Hematopoietic multipotent progenitor cell treated with erythropoietin and hydrocortisone succinate and interleukin-3 and kit ligand, for 15 days (in vitro differentiated cells): ENCODE measurements at places on chromosomes 2 and 18.

GRCh38 chr18:14086458-14087231 is 45.6 kb downstream of the ZNF519 start:
- peak; percentile 33 for DNase-seq

DNA sequence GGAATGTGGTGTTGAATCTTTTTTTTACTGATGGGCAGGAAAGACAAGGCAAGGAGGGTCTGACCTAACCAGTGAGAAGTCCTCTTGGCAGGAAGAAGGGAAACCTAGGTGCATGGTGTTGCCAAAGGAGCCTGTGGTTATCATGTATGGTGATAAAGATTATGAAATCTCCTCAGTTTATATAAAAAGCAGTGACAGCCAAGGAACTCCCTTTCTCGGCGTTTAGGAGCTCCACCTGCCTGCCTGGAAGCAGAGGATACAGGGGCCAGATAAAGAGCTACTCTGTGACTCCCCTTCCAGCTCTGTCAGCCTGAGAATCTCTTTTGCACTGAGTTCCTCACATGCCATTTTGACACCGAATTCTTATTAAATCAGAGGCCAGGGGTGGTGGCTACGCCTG is 26.1 kb downstream of the COLEC12 start:
- no peak for DNase-seq

- no peak for DNase-seq
These were observed 587.9 kb downstream of the NRXN1 start for GRCh38 chr2:50443868-50444630.

- no peak for DNase-seq
These were observed 12.4 kb upstream of the TANK start for GRCh38 chr2:161147856-161148255.

DNA sequence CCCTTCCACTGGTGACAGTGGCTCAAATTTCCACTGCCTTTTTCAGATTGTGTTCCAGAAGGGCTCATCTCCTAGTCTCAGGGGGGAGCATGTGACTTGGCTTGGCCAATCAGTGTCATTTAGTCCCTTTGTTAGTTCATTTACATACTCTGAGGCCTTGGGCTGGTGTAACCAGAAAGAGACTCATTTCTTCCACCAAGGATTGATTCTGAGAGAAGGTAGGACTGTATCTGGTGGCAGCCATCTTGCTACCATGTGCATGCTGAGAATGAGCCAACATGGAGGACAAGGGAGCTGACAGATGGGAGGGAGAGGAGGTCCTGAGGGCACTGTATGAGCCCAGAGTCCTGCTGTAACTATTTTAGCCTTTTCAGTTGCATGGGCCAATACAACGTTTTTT is 191.7 kb downstream of the THSD7B start:
- no peak for DNase-seq

DNA sequence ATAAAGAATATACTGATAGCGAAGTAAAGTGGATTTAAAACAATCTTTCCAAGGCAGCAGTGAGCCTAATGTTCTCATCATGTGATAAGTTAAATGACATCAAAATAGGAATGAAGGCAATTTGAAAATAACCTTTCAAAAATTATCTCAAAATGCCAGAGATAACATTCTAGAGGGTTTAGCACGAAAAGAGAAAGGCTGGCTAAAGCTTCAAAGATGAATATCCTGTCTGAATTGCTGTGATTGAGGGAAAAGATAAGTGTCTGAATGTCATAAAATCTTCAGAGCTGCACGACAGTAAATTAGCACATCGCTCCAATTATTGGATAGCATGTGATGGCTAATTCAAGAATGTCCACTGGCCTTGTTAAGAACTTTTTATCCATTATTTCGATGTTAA is 159.3 kb downstream of the PID1 start:
- DNase-seq = no peak

- no peak for DNase-seq
These were observed 188.0 kb upstream of the GLI2 start for GRCh38 chr2:120547662-120548061.

GRCh38 chr2:47737-48136 is 1.4 kb upstream of the FAM110C start:
- no peak for DNase-seq

- DNase-seq = no peak
These were observed 38.1 kb downstream of the KCNS3 start for GRCh38 chr2:17916584-17916983.

- no peak for DNase-seq
These were observed 8.6 kb upstream of the TMEM163 start for GRCh38 chr2:134727385-134727784.

DNA sequence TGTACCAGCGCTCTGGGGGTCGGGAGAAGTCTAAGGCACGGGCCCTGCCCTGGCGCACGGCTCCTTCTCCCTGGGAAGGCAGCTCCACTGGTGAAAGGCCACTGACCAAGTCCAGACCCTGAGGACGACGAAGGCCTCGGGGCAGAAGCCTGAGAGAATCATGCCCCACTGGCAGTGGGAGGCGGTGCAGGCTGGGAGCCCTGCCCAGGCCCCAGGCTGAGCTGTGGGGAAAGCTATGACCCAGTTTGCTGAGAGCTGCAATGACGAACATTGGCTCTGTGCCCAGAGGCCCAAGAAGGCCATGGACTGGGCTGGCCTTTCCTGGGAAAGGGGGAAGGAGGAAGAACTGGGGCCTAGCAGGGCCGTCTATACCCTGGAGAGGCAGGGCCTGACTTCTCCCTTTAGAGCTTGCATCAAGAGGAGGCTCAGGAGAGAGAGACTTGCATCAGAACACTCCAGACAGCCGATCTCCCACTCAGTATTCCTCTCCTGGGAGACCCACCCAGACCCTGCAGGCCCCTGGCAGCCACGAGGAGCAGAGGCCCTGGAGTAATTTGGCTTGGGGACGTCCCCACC is 32.9 kb downstream of the HS1BP3 start:
- DNase-seq = peak; percentile 11

DNA sequence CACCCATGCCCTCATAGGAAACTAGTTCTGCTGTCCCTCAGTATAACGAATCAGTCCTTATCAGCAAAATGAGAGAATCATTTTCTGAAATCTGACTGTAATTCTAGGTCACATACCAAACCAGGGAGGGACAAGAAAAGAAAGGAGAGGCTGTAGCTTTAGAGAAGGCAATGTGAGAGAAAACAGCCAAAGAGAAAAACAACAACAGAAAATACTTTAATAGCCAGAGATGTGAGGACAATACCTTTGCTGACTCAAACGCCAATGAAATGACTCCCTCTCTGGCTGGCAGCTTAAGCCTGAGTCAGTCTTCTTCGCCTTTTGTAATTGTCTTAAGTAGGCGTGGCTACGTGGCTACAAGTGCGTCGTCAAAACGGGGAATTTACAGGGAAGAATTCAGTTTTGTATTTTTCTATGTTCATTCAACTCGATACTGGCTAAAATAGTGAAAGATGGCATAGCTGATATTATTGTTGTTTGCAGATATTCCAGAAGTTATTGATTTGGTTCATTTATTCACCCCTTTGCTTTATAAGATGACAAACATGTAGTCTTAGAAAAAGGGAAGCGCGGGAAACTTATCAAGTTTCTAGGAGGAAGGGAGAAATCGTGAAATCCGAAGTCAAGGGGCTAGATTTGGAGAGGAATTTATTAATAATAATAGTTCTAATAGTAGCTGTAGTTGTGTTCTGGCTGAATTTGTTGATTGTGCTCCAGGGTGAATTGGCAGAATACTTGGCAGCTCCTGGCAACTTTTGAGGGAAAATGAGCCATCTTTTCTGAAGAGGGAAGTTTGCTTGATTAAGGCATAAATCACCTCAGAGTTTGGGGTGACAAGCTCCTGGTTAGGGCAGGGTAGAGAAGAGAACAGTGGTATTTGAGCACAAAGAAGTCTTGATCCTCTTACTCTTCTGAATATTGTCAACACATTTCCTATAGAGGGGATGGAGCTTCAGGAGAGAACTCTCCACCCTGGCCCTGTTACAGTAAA is at the start of gene IL1A:
Gene IL1A, minus strand, starts transcription at position 295 of the 991 bp plus-strand sequence. CDS start 723 bp downstream, outside the sequence.
- no peak for DNase-seq

- DNase-seq = no peak
These were observed 442.5 kb upstream of the PKDCC start for GRCh38 chr2:41605311-41605710.

DNA sequence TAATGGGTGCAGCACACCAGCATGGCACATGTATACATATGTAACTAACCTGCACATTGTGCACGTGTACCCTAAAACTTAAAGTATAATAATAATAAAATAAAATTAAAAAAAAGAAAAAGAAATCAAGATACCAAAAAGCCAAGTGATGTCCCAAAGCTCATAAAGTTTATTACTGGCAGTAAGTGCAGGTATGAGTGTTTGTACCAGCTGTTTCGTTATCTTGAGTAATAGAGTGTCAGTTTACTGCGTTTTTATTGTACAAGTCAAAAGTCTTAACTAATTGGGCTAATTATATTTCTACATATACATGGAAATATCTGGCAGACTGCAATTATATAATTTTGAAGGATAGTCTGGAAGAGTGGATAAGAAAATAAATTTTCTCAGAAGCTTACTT is 41.8 kb downstream of the MFSD6 start:
- DNase-seq = no peak

DNA sequence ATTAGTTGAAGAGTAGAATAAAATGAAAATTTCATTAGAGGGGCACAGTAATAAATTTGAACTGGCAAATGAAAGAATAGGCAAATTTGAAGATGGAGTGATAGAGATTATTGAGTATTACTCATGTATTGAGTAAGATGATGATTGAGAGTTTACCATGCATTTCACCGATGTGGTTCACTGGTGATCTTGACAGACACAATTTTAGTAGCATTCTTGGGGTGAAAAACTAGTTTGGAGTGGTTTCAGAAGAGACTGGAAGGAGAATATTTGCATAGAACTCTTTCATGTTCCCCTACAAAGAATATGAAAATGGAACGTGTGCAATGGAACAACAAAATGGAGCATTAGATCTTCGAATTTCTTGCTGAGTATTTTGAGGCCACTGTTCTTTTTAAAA is 121.4 kb downstream of the ASXL3 start:
- no peak for DNase-seq

- DNase-seq = no peak
These were observed 27.8 kb upstream of the MLPH start for GRCh38 chr2:237459226-237459625.

- DNase-seq = no peak
These were observed 4.5 kb downstream of the KANSL3 start for GRCh38 chr2:96633641-96634040.

DNA sequence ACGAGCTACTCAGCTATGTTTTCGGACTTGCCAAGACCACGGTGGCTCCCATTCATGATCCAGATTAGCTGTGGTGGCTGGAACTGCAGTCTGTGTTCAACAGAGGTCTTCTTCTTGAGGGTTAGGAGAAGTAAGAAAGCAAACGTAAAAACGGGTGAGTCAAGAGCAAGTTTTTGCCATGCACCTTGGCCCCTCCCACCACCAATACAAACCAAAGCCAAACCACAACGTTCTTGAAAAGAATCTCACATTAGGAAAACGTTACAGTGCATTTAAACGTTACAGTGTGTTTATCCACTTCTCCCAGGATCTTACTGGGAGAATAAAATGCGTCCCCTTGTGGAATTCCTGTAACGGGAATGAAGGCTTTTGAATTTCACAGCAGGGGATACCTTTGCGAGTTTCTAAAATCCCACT is 725 bp downstream of the FBXO48 start:
- DNase-seq = peak; percentile 33

GRCh38 chr2:12720278-12720620 is 3.5 kb downstream of the TRIB2 start:
- no peak for DNase-seq

- no peak for DNase-seq
These were observed 716.2 kb upstream of the VRK2 start for GRCh38 chr2:57330447-57330846.

- peak; percentile 39 for DNase-seq
These were observed 97.2 kb downstream of the INSIG2 start for GRCh38 chr2:118185210-118186109.

- no peak for DNase-seq
These were observed 16.4 kb downstream of the PLEKHH2 start for GRCh38 chr2:43653506-43653905.

- no peak for DNase-seq
These were observed 12.6 kb downstream of the LDLRAD4 start for GRCh38 chr18:13231151-13231550.

DNA sequence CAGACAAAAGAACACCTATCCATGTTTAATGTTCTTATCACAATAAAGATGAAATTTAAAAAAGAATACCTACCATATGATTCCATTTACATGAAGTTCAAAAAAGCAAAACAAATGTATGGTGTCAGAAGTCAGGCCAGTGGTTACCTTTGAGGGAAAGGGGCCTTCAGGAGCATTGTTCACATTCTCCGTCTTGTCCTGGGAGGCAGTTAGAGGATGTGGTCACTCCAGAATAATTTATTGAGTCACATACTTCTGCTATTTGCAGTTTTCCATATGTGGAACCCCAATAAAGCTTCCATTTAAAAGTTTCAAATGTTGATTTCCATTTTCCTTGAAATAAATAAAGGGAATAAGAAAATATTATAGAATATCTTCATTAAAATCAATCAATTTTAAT is 41.6 kb upstream of the POU3F3 start:
- DNase-seq = no peak

DNA sequence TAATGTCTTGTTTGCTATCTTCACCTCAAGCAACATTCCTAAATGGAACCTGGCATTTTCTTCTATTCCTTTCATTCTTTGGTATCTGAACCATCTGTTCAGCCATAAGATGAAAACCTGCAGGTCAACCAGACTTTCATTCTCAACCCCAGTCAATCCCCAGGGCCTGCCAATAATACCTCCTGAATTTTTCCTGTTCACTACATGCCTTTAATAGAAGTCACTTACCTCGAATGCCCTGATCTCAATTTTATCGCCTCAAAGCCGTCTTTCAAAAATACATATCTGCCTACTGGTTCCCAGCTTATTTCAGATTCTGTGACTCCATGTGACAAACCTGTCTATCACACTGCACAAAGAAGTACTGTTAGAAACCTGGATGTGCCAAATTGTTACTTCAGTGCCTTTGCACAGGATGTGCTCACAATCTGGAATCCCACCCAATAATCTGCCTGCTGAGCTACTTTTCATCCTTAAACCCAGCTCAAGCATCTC is 22.6 kb downstream of the ST3GAL5 start:
- no peak for DNase-seq

DNA sequence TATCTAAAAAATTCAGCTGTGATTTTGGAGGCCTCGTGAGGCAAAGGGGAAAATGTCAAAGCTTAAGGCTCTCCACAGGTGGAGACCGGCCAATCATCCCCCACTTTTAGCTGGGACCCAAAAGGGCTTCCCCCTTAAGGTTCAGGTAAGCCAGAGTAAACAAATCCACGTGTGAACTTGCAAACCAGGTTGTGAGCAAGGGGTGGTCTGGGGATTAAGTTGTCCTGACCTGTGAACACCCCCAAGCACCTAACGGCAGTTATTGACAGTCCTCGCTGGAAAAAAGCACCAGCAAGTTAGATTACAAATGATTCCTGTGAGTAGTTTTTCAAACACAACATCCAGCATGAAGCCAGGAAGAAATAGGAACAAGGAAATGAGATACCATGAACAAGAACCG is 42.9 kb downstream of the MYO7B start:
- no peak for DNase-seq

DNA sequence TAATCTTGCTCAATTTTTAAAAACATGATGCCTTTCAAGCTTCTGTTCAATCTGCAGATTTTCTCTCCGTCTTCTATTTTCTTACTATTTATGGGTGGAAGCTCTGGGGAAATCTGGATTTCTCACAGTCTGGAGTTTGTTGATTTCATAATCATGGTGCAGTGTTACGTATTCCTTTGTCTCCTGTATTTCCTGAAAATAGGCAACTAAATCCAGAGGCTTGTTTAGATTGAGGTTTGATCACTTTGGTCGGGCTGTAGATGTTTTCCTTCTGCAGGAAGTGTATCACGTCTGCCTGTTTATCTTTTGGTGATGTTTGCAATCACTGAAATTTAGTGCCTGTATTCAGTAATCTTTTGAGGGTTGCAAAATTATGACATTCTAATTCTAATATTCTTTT is 487.7 kb downstream of the LRRTM4 start:
- no peak for DNase-seq
